D721Med (cell line): ENCODE measurements at places on chromosomes 2 and 18.

DNA sequence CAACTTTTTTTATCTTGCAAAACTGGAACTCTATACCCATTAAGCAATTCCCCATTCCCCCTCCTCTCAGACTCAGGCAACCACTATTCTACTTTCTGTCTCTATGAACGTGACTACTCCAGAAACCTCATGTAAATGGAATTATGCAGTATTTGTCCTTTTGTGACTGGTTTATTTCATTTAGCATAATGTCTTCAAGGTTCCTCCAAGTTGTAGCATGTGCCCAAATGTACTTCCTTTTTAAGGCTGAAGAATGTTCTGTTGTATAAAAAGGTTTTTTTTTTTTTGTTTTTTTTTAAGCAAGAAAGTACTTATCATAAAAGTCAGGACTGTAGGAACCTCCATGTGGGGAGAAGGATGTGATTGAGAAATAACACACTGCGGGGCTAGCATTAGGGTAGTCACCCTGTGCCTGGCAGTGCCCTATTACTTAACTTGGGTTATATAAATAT lies 262.9 kb upstream of the FBXO11 start:
- no peak for DNase-seq

GRCh38 chr2:170335351-170335750 lies 157.4 kb downstream of the MYO3B start:
- no peak for DNase-seq

GRCh38 chr2:201182650-201183364 lies at the start of gene CASP10:
Gene CASP10, plus strand, starts transcription at chr2:201183141. Its CDS starts 2,637 bp downstream, at chr2:201185778.
- no peak for DNase-seq

GRCh38 chr2:120472031-120472430 lies 126.1 kb downstream of the INHBB start:
- no peak for DNase-seq

- DNase-seq = no peak
Observed at GRCh38 chr2:143885461-143885860, 634.5 kb downstream of the ZEB2 start.

DNA sequence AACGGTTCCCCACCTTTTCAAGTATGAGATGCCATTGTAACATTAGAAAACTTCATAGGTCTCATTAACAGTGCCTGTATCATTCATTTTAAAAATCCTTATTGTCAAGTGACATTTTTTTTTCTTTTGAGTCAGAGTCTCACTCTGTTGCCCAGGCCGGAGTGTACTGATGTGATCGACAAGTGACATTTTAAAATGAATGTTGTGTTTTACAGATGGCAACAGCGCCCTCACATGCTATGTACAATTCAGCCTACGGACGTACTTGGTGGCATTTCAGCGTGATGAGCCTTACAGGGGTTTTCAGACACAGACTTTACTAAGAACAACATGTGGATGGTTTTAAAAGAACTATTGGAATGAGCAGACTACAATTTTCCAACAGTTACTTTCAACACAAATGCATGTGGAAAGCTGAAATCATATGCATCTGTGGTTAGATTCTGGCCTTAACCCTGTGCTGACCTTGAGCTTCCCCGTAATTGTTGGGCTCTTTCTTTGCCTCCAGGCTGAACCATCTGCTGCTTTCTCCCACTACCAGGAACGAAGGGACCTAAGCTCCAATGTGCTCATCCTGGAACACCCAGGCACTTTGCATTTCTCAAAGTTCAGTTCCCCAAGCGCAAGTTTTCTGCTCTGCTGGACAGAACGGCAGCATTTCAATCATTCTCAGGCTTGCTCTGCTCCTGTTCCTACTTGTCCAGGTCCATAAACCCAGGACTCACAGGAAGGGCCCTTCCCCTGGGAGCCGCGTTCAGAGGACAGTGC lies 119.9 kb upstream of the NDUFV2 start:
- DNase-seq = no peak

- DNase-seq = no peak
Observed at GRCh38 chr2:197089655-197090054, 163.1 kb upstream of the PGAP1 start.

GRCh38 chr2:158969715-158970240 lies 1.3 kb downstream of the TANC1 start:
- DNase-seq = no peak

GRCh38 chr2:241582806-241583205 lies 24.3 kb downstream of the BOK start:
- no peak for DNase-seq

- no peak for DNase-seq
Observed at GRCh38 chr2:43376523-43377198, 150.3 kb upstream of the ZFP36L2 start.

DNA sequence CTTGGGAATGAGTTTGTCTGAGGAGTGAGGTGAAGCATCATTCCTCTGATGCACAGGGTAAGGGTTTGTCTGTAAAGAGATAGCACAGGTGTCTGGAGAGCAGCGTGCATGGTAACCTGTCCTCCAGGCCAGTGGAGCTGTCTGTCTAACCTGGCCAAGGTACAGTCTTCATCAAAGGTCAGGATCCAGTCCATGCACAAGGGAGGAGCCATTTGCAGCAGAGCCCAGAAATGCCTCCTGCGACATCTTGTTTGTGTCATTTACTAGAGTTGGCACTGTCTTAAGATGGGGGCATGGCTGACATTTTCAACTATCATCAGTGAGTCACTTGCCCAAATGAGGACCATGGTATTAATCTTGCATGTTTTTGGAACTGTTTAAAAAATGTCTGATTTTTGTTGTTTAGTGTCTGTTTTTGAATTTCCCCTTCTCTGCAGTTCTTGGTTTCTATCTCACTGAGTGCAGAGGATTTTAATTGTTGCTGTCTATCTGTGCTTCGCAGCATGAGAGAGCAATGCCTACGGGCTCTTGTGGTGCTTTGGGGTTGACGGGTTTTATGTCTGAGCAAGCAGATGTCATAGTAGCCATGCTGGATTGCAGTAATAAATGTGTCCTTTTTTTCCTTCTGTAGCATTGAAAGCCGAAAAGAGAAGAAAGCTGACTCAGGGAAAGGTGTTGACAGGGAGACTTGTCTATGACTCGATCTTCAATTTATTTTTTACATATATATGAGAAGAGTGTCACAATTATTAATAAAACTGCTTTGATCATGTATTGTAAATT lies 91.3 kb downstream of the DPP4 start:
- no peak for DNase-seq

- DNase-seq = no peak
Observed at GRCh38 chr2:121502781-121503180, 27.9 kb upstream of the RNU4ATAC start.

DNA sequence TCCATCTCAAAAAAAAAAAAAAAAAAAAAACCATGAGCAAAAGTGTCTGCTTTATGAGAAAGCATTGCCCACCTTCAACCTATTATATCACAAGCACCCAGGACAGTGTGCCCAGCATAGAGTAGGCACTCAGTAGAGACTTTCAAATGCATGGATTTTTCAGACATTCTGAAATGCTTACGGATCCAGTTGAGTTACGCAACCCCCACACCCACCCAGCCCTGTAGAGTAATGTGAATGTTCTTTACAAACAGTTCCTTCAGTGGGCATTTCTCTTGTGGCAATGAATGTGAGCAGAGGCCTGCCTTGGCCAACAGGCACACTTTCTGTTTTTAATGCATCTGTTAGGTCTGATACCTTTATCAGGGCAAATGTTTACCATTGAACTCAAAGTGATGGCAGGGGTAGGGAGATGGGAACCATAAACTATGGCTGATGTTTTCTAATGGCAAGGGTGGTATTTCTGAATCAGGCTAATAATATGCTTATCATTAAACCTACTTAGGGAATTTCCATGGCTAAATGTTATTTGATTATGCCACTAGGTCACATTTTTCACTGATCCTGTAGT lies 65.0 kb upstream of the RPL31 start:
- no peak for DNase-seq

DNA sequence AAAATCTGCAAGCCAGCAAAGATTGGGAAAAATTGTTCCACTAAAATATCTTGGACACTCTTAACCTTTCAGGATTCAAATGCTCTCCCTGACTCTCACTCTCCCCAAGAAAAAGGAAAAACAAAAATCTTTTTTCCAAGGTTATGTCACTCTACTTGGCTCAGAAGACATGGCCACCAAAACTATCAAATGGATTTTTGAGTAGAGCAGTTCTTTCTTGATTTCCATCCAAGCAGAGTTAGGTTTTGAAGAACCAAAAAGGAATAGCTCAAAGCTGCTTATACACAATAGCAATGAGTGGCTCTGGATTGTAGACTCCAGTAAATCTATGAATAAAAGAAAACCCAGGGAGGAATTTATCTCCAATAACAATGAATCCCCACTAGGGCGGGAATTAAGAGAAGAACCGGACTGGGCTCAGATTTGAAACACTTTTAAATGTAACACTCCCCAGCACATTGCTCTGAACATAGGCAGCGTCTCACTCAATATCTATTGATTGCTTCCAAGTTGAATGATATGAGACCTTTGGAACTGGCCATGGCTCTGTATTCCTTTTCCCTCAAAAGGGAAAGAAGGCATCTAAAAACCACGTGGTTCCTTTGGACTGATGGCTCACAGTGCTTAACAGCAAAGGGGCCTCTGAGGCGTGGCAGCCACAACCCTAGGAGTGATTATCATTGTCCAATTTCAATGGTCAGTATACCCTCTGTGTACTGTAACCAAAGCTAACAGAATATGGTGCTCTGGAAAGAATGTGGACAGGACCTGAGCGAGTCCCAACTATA lies 68.3 kb downstream of the SPRED2 start:
- DNase-seq = no peak

DNA sequence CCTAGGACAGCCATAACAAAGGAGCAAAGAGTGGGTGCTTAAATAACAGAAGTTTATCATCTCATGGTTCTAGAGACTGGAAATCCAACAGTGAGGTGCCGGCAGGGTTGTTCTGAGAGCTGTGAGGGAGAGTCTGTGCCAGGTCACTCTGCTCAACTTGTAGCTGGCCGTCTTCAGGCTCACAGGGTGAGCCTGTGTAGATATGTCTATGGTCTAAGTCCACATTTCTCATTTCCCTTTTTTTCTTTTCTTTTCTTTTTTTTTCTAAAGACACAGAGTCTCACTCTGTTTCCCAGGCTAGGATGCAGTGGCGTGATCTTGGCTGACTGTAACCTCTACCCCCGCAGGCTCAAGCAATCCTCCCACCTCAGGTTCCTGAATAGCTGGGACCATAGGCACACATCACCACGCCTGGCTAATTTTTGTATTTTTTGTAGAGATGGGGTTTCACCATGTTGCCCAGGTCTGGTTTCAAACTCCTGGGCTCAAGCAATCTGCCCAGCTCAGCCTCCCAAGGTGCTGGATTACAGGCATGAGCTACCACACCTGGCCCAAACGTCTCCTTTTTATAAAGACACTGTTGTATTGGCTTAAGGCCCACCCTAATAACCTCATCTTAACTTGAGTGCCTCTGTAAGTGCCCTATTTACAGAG lies 142.2 kb downstream of the SP3 start:
- DNase-seq = no peak

- no peak for DNase-seq
Observed at GRCh38 chr2:159362816-159363251, 76.3 kb upstream of the WDSUB1 start.

GRCh38 chr2:239476757-239477585 lies 76.2 kb upstream of the HDAC4 start:
- DNase-seq = no peak

- DNase-seq = no peak
Observed at GRCh38 chr2:192007581-192008228, 160.8 kb upstream of the CAVIN2 start.

- DNase-seq = no peak
Observed at GRCh38 chr2:238988105-238988504, 140.2 kb downstream of the TWIST2 start.

- DNase-seq = no peak
Observed at GRCh38 chr2:26725521-26725820, 32.9 kb downstream of the KCNK3 start.

- DNase-seq = no peak
Observed at GRCh38 chr2:128792476-128793054, 473.9 kb upstream of the HS6ST1 start.

- peak; percentile 10 for DNase-seq
Observed at GRCh38 chr2:3486047-3487027, 33.0 kb downstream of the ADI1 start.

GRCh38 chr18:60060026-60060425 lies 160.2 kb downstream of the PMAIP1 start:
- no peak for DNase-seq

- no peak for DNase-seq
Observed at GRCh38 chr18:58453913-58454317, 175.0 kb downstream of the ALPK2 start.

GRCh38 chr2:218607436-218608115 lies at the start of gene PLCD4:
Gene PLCD4, plus strand, starts transcription at chr2:218607899. Its CDS starts 7,841 bp downstream, at chr2:218615740.
- DNase-seq = no peak

DNA sequence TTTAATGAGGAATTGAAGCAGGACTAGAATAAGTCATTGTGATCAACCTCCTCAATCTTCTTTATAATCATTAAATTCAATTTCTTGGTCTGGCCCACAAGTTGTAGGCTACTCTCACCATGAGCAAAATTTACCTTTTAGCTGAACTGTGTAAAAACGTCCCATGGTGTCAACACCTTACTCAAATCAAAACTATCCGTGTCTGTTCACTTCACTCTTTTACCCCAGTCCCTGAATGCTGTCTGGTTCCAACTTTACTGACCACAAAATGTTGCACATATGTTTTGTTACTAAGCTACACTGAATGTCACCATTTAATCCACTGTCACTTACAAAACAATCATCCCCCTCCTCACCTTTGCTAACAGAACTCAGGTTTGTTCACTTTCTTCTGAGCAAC lies 951.6 kb upstream of the SLC39A10 start:
- no peak for DNase-seq

GRCh38 chr18:46336278-46337111 lies 232.3 kb downstream of the HAUS1 start:
- no peak for DNase-seq

DNA sequence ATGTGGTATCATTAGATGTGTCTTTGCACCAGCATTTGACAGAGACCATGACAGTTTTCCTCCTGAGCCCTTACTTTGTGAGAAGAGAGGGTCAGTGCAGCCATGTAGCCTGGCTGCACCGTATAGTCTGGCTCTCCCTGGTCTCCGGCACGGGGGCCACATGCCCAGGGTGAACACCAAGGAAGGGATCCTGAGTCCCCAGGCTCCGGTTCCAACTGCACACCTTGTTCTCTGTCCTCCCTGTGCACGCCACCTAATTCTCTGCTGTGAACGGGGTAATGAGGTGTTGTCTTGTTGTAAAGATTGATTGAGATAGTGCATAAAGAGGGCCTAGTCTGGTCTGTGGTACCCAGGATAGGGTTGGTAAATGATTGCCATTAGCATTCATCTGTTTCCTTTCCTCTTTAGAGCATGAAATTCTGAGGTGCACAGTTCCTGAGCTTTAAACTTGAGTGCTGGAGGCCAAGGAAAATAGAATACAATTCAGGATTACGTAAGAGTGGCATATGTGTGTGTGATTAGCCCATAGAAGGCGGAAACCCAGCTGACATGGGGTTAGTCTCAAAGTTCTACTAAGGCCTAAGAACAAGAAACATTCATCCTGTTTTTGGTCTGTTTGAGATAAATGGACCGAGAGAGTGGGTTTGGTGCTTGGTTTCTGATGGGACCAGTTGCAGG lies 55.5 kb downstream of the NCK2 start:
- DNase-seq = no peak

GRCh38 chr18:59605633-59606192 lies 91.5 kb downstream of the CCBE1 start:
- DNase-seq = no peak

- no peak for DNase-seq
Observed at GRCh38 chr2:216562696-216563435, 64.2 kb downstream of the RPL37A start.

GRCh38 chr2:234788841-234789240 lies 163.0 kb upstream of the SH3BP4 start:
- no peak for DNase-seq

GRCh38 chr2:215627771-215628170 lies 191.9 kb upstream of the FN1 start:
- no peak for DNase-seq

GRCh38 chr18:12963069-12963468 lies 15.3 kb downstream of the SEH1L start:
- no peak for DNase-seq
